ENCODE measurements at places on chromosomes 7 and 10. TPM values are rescaled to one million over a fixed set of nuclear protein-coding genes. Genes with fewer than 3 reads are reported as not detected.

- no peak for DNase-seq
Observed at GRCh38 chr7:151057506-151057988, at the start of gene CDK5. TSS of gene CDK5 (minus strand) at chr7:151057897. CDS start at chr7:151057848, 49 bp downstream.

DNA sequence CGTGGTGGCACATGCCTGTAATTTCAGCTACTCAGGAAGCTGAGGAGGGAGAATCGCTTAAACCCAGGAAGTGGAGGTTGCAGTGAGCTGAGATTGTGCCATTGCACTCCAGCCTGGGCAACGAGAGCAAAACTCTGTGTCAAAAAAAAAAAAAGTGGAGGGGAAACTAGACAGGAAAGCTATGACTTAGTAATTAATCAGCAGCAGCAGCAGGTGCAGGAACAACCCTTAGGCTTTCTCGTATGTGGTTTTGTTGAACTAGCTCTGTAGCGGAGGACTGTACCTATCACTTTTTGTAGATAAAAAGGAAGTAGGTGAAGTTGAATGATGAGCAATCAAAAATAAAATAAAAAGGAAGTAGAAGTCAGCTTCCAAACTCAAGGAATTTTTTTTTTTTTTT is 76.9 kb upstream of the KMT2C start:
- DNase-seq = no peak

DNA sequence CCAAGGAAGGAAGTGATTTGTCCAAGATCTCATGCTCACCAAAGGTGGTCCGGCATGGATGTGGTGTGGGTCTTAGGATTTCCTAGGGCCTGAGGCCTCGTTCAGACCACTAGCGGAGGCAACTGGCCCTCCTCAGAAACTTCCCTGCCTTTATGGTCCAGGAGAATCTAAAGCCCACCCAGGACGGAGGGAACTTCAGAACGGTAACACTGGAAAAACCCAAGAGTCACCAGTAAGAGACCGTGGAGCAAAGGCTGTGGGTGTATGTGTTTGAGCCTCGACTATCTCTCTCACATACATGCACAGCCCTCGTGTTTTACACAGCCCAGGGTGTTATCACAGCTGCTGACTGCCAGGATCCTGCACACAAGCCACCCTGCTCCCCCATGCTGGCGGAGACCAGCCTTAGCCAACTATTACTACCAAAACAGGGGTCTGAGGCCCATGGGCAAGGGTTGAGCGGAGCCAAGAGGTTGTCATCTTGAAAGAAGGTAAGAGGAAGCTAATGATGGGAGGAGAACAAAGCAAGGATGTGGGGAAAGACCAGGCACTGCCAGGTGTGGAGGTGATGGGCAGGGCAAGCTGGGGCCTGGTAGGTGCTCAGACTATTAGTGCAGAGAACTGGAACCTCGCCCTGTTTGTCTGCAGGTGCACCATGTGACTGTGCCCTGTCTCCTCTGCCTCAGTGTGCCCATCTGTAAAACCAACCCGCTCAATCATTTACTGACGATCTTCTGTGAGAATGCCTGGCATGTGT is 170.2 kb upstream of the ZMIZ1 start:
- DNase-seq = no peak

DNA sequence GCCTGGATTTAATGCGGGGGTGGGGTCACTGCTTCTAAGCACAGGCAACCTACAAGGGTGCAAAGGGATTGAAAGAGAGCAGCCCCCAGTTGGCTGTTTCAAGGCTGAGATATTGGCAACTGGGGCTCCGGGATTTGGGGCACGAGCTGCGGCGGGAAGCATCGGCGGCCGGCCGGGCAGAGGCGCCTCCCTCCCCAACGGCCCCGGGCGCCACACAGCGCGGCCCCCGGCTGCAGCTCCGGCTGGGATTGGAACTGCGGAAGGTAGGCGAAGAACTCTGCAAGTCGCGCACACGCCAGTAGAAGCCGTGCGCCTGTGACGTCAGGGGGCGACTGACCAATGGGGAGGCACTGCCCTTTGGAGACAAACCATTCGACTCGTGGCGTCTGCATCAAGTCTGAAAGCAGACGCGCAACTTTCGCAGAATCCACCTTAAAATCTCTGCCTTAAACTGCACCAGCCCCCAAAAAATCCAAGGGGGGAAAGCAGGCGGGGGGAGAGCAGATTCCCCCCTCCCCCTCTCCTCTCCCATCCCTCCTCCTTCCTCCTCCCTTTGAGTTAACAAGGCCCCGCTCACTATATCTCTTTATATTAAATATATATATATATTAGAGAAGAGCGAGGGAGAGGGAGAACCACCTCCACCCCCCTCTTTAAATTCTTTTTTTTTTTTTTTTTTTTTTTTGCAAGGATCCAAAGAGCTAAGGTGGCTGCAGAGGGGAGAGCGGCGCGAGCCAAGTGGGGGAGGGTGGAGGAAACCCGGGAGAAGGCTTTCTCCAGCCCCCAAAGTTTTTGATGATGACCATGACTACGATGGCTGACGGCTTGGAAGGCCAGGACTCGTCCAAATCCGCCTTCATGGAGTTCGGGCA is at the start of gene DLX6:
DLX6 (plus strand) TSS at position 371 of the 872 bp plus-strand sequence; CDS start at position 796, 425 bp downstream.
- peak; percentile 52 for DNase-seq

DNA sequence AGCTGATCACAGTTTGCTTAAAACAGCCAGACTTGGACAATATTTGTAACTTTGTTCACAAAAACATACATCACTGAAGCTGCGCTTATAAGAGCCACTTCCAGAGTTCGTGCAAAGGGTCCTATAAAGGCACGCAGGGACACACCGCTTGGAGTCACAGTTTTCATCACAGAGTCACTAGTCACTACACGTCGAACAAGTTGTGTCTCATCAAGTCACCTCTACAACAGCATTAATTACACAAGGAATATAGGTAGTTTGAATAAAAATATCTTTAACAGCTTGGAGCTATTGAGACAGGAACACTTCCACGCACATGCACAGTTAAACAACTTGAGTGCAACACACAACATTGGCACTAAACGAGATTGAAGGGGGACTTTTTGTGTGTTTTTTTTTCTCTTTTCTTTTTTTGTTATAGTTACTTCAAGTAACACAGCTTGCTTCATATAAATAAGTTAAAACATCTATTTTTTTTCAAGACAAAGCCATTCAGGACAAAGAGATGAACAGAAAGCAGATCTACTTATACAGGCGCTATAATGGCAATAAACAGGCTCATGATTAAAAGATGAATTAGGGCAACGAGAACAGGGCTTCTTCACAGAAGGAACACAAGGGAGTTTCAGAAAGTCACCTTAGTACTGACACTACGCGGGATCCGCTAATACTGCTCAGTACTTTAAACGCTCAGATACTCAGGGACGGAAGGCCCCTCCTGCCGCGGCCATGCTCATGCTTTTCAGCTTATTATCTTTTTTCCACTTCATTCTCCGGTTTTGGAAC is 2.2 kb downstream of the HOXA5 start:
- DNase-seq = no peak

DNA sequence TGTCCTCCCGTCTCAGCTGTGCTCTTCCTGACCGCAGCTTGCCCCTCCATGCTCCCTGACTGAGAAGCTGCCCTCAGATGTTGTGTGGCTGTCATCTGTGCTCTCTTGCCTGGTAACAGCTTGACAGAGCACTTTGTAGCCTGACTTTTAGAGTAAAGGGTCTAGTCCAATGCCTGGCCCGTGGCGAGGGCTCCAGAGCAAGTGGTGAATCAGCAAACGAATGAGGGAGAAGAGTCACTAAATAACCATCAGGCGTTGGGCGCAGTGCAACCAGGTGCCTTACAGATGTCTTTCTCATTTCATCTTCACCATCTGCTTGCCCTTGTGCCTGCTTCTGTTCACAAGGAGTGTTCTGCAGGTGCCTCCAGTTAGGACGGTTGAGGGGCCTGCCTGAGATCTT is 45.6 kb downstream of the MKI67 start:
- no peak for DNase-seq

- DNase-seq = no peak
Observed at GRCh38 chr7:102404005-102404861, 8.1 kb downstream of the PRKRIP1 start.

PTF1A gene
- polyA plus RNA-seq = not detected

TMEM139 gene
- polyA plus RNA-seq = 1.2 TPM

VPS50 gene
- polyA plus RNA-seq = 11.6 TPM

RBM20 gene
- polyA plus RNA-seq = 0.68 TPM
